ENCODE measurements at places on chromosomes 12 and 14.

DNA sequence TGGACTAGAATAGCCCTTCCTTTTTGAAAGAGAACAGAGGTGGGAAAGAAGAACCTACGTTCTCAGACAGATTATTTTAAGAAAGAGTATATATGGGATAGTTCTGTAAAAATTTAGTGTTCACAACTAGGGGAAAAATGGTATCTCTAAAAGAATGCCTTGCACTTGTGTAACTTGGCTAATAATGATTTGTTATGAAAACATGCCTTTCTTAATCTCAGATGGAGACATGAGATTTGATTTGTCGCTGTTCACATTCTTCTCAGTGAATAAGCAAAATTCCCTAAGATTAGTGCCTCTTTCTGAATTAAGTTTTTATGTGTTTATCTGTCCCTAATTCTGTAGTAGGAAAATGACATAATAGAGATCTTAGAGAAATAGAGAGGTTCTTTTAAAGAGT is 100.8 kb downstream of the USP15 start:
- no peak for DNase-seq

GRCh38 chr12:89481213-89481914 is 43.2 kb downstream of the GALNT4 start:
- no peak for DNase-seq

- no peak for DNase-seq
These were observed 1.0 kb downstream of the ANO2 start for GRCh38 chr12:5944053-5944452.

GRCh38 chr12:3803865-3804472 is 51.1 kb upstream of the CRACR2A start:
- no peak for DNase-seq

DNA sequence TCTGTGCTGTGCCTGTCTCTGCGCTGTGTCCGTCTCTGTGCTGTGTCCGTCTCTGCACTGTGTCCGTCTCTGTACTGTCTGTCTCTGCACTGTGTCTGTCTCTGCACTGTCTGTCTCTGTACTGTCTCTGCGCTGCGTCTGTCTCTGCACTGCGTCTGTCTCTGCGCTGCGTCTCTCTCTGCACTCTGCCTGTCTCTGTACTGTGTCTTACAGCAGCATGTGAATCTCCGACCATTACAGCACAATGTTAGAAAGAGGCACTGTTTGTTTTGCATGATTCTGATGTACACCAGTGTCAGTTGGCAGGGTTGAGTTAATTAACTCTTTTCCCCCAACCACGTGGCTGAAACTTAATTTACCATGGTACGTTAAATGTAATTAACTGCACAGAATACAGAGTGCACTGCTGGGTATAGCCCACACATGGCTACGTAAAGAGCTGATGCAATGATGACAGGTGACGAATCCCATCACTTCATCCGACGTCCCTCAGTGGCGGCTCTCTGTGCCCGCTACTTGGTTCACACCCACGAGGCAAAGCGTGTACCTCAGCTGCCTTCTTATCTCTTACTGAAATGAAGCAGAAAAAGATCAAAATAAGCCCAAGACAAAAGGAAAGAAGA is 127.7 kb upstream of the SFSWAP start:
- no peak for DNase-seq

GRCh38 chr12:107530701-107531100 is 154.9 kb upstream of the PWP1 start:
- no peak for DNase-seq

GRCh38 chr14:76909266-76909665 is 83.1 kb downstream of the LRRC74A start:
- DNase-seq: no peak

- no peak for DNase-seq
These were observed 13.1 kb downstream of the KRT83 start for GRCh38 chr12:52307836-52308805.

- DNase-seq: no peak
These were observed 406 bp downstream of the PARP2 start for GRCh38 chr14:20343862-20344220.

DNA sequence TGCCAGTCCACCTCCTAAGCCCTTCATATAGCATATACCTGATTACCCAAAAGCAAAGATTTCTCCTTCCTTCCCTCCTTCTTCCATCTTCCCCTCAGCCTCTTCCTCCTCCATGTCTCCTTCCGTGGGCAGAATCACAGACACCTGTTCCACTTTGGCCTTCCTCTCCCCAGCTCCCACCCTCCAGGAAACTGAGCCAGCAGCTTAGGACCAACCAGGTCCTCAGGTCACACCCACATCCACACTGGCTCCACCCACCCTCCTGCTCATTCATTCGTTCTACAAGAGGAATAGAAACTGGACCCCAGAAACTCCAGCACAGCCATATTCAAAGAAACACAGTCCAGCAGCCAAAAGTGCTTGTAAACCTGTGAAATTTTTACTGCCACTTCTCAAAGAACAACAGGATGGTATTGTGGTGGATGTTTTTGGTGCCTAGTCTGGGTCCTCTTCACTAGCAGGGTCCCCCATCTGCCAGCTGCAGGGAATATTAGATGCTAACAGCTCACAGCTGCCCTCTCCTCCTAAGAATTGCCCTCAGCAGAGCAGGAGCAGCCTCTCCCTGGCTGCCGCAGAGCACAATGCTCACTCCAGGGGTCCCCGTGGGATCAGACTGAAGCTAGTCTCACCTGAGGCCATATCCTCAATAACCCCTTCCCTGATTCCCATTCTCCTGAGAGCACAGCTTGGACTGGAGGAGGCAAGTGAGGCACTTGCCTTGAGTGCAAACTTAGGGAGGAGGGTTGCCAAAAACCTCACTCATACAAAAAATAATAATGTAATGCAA is 18.4 kb downstream of the CMKLR1 start:
- no peak for DNase-seq

DNA sequence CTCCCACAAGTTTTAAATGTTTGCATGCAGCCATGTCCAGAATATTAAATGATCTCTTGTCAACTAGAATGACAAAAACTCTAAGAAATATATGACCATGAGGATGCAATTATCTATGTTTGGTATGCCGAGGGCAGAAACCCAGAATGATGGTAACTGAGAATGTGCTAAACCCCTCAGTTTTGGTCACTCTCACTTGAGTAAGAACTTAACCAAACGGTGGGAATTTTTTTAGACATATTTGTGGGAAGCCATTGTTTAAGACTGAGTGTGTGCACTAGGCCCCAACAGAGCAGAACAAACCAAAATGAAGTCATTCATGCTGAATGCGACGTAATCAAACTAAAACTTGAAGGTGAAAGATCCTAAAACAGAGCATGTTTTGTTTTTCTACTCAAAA is 1927.9 kb upstream of the SEL1L start:
- DNase-seq: no peak

DNA sequence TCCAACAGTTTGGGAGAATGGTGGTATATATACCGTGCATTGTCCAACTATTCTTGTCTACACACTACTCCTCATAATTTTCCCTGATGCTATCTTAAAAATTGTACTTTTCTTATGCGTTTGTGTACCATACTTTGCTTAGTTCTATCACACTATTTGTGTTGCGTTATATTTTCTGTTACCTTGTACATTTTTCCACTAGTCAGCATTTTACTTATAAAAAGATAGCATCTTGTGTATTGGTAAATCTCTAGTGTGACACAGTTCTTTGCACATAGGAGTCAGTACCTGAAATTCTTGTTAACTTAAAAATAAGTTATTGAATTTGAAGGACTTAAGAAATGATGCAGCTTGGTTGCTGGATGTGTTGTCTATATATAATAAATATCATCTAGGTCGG is 201.8 kb upstream of the LMO3 start:
- no peak for DNase-seq

GRCh38 chr12:93589081-93589480 is 16.6 kb downstream of the SOCS2 start:
- no peak for DNase-seq

DNA sequence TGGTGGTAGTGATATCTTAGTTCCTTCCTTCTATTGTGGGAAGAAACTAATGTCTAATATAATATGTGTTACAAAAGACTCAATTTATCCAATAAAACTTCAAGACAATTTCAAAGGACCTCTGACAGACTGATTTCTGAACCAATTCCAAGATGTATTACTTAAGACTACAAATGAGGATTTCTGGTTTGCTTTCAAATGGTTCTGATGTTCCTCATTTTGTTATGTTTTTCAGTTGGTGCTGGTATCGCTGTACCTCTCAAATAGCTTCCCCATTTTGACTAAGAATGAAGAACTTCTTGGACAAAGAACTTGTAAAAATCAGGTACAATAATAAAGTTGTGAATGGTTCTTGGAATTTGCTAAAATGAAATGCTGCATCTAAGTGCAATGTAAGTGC is 19.4 kb upstream of the MBIP start:
- no peak for DNase-seq

GRCh38 chr14:51676549-51676948 is 24.8 kb downstream of the FRMD6 start:
- no peak for DNase-seq

GRCh38 chr14:23578560-23579310 is at the start of gene JPH4:
JPH4 (minus strand) TSS chr14:23578790; CDS start chr14:23577453, 1,337 bp downstream.
- no peak for DNase-seq

GRCh38 chr12:113082486-113083148 is 26.1 kb downstream of the DTX1 start:
- no peak for DNase-seq

DNA sequence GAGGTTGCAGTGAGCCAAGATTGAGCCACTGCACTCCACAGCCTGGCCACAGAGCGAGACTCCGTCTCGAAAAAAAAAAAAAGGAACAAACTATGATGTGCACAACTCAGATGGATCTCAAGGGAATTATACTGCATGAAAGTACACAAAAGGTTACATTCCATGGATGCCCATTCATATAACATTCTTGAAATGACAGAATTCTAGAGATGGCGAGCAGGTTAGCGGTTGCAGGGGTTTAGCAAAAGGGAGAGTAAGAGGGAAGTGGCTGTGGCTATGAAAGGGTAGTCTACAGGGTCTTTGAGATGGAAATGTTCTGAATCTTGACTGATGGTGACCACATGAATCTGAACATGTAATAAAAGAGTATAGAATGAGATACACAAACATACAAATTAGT is 49.7 kb downstream of the CKB start:
- DNase-seq: no peak

- DNase-seq: no peak
These were observed 8.7 kb upstream of the KTN1 start for GRCh38 chr14:55571125-55571889.

GRCh38 chr12:3032770-3033538 is 44.2 kb upstream of the TSPAN9 start:
- no peak for DNase-seq

- DNase-seq: no peak
These were observed 41.6 kb downstream of the ITPK1 start for GRCh38 chr14:93073910-93074769.

GRCh38 chr14:41144370-41144769 is 462.3 kb upstream of the LRFN5 start:
- no peak for DNase-seq

DNA sequence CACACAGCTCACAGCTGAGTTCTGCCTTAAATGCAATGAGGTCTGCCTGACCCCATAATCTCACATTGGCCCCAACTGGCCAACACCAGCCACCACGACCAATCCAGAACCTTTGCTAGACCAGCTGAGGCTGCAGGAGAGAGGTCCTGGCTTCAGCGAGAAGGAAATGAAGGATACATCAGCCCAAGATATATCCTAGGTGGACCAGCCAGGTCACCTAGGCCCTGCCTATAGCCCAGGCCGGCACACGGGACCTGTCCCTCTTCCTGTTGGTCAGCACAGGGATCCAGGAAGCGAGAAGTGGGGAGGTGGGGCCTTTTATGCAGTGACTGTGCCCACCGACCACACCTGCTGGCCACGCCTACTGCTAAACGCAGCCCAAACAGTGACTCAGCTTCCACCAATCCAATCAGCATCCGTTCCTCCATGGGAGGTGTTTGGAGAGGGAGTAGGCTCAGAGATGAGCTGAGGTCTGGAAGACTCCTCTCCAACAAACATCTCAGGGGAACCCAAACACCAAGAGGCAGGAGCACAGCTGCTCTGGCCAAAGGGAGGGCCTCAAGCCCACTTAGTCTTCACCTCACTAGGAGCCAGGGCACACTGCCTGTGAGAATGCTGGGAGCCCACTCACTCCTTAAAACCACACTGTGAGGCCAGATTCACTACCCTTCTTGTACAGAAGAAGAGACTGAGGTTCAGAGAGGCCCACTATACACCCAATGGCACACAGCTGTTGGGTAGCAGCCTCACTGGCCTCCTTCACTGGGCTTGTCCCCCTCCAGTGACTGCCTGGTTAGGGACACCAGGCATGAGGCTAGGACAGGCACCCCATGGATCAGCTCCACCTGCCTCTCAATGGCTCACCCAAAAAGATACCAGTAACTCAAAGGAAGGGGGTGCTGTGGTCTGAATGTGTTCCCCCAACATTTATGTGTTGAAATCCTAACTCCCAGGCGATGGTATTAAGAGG is 51.3 kb upstream of the PPP2R5C start:
- DNase-seq: no peak

- DNase-seq: no peak
These were observed 113.8 kb downstream of the BCL11B start for GRCh38 chr14:99158150-99158549.

DNA sequence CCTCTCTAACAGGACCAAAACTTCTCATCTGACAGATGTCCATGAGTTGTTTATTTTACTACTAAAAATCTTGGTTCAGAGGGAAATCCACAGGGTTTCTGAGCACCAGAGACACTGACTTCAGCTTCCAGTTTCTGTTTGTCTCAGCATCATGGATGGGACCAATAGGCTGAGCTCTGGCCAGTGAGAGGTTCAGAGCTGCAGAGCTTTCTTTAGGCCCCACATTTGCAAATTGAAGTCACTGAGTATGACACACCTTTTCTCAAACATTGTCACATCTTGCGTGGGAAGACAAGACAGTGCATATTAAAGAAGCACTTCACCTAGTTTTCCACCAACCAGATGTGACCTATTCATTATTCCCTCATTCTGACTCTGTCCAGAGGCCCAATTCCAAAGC is 45.2 kb downstream of the RDH12 start:
- DNase-seq: no peak

GRCh38 chr14:68771631-68772030 is 21.2 kb downstream of the ZFP36L1 start:
- no peak for DNase-seq

GRCh38 chr14:52333823-52334657 is 19.9 kb downstream of the PTGER2 start:
- DNase-seq: no peak

DNA sequence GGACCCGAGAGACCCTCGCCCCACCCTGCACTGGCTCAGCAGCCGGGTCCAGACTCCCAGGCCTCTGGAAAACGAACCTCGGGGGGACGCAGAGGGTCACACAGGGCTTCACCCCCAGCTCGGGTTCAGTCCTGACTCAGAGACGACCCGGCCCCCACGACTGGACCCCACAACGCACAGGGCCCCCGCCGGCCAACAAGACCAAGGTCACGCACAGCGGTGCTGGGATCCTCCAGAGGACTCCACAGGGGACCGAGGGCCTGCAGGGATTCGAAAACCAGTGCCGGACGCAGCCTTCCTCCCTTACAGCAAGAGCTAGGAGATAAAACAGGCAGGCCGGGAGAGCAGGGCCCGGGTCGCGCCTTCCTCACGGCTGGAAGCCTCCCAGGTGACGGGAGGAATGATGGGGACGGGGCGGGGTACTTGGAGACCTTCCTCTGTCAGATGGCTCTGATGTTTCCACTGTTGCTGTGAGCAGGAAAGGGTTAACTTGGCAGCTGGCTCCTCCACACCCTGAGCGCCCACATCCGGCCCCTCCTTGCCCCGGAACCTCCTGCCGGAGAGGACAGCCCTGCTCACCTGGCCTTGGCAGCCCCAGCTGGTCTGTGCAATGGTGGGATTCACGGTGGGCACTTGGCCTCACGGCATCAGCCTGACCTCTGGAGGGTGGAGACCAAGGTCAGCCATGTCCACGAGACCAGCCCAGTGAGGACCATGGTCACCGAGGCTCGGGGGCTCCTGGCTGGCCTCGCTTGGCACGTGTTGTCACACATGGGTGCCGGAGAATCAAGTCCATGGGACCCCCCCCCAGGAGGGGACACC is 46.2 kb downstream of the GALNT9 start:
- DNase-seq: no peak

All from cortex of kidney (tissue), 1 donor.